ENCODE measurements at places on chromosomes 11 and 22.

- DNase-seq = no peak
These were observed 183.5 kb downstream of the DSCAML1 start for GRCh38 chr11:117613521-117613920.

DNA sequence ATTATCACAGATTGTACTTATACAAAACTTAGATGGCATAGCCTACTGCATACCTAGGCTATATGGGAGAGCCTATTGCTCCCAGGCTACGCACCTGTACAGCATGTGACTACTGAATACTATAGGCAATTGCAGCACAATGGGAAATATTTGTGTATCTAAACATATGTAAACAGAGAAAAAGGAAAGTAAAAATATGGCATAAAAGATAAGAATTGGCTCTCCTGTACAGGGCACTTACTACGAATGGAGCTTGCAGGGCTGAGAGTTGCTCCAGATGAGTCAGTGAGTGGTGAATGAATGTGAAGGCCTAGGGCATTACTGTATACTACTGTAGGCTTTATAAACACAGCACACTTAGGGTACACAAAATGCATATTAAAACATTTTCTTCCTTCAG is 13.2 kb downstream of the APOL6 start:
- DNase-seq = no peak

GRCh38 chr11:33454264-33454663 is 197.1 kb downstream of the HIPK3 start:
- DNase-seq = no peak

GRCh38 chr11:128483211-128483788 is 104.1 kb downstream of the ETS1 start:
- no peak for DNase-seq

Data from activated CD4-positive, alpha-beta T cell treated with anti-CD3 and anti-CD28 coated beads, Interleukin-2, amount 50 U/mL, for 24 hours (primary cell).